NCI-H2171 (cell line): ENCODE measurements at places on chromosomes 1 and 21.

GRCh38 chr1:198756470-198756869 lies 117.6 kb downstream of the PTPRC start:
- no peak for DNase-seq

DNA sequence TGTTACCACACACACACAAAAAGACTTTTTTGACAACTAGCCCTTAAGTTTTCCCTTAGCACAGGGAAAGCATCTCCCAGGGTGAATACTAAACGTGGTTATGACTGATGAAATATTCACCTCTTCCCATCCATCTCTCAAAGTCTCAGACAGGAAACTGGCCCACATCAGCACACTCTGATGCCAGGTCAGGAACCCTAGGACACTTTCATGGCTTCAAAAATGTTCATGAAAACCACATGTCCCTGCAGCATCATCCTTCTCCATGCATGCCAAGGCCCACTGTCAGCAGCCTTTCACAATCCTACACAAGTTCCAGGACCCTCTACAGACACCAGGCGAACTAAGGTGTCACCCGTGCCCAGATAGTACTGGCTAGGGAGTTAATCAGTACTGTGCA lies 68.7 kb downstream of the DNTTIP2 start:
- DNase-seq = no peak

DNA sequence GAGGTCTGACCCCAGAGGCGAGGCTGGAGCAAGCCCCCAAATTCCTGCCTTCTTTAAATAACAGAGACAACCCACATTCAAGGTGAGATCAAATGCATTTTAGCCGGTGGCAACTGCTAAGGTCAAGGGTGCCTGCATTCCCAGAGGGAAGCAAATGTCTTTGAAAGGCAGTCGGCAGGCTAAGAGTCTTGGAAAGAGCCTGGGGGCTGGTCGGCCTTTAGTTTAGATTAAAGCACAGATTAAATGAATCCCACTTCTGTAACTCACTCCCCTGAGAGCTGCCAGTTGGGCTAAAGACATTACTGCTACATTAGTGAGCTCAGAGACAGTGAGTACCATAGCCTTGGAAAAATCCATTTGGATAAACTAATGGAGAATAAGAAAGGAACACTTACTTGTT lies 59.2 kb downstream of the HTR6 start:
- no peak for DNase-seq

DNA sequence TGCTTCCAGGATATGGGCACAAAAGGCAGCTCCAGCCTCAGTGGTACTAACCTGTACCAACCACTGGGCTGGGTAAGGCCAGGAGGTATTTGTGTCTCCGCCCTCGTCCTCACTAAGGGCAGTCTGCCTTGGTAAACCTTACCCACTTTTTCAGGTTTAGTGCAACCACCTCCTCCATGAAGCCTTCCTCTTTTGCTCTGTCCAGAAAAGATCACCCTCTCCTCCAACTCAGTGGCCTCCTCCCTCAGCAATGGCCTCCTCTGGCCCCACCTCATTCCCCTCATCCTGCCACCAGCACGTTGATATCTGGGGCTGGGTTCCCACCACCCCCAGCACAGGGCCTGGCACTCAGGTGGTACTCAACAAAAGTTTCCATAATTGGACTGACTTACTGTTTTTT lies 161.5 kb downstream of the GRIK3 start:
- no peak for DNase-seq

- DNase-seq = no peak
Observed at GRCh38 chr1:200445213-200445612, 35.4 kb upstream of the ZNF281 start.

DNA sequence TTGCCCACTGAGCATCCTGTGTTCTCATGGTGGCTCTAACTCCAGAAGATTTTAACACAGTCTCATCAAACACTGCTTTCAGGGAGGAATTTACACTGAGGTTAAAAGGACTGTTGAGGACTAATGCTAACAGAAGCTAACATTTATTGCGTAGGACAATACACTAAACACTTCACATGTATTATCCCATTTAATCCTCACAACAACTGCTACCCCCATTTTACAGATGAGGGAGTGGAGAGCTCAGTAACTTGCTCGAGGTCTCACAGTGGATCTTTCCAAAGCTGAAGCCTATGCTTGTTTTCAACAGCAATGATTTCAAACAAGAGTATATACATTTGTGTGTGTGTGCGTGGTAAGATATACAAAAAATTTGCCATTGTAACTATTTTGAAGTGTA lies 13.9 kb downstream of the ATF3 start:
- no peak for DNase-seq

DNA sequence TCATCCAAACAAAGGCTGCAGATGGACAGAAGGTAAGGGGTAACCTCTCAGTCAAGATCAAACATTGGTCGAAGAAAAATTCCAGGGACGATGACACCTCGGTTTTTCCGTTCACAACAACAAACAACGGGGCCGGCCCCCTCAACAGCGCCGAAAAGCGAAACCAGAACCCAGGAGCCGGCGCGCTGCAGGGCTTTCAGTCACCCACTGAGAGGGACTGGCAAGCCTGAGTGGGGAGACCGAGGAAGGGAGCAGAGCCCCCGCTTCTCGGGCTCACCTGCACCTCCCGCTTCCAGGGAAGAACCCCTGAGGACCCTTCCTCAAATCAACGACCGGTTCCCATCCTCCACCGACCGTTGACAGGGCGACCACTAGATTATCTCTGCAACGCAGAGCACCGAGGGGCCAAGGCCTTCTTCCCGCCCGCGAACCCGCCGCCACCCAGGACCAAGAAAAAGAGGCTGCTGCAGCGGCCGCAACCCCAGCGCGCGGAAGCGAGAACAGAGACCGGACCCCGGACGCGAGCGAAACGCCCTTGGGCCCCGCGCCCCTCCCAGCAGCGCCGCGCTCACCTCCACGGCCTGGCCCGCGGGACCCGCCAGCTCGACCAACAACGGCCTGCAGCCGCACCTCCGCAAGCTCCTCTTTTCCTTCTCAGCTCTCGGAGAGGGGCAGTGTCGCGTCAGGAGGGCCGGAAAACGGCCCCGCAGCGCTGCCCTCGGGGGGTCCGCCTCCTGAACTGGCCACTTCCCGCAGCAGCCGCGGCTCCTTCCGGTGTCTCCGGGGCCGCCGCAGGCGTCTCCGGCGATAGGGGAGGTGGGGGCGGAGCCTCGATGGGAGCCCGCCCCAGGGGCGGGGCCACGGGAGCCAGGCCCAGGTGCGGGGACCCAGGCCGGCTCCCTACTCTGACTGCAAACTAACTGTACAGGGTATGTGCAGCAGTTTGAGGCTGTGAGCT lies at the start of gene USP33:
Gene USP33, minus strand, starts transcription at position 782 of the 958 bp plus-strand sequence. CDS start 18,155 bp downstream, outside the sequence.
- DNase-seq = peak; percentile 80

DNA sequence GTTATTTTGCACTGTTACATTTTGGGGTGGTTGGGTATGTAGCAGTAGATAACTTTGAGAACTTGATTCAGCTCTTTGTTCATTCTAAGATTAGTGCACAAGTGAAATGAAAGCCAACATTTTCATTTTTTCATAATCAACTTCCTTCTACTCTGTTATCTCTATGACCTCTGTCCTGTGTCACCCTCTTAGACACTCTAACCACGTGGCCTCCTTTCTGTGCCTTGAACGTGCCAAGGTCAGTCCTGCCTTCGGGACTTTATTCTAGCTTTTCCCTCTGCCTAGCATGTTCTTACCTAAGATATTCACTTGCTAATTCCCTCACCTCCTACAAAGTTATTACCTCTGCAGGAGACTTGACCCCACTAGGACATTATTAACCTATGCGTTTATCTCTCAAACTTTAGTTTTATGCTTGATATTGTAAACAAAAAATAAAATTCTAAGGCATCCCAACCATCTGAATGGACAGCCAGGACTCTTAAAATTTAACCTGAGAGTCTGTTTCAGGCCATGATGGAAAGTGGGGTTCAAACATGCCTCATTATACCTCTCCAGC lies 19.2 kb upstream of the EDEM3 start:
- no peak for DNase-seq

- DNase-seq = no peak
Observed at GRCh38 chr1:153217212-153217611, at the start of gene PRR9. TSS of gene PRR9 (plus strand) at chr1:153217584. CDS start at chr1:153218145, 561 bp downstream.

- no peak for DNase-seq
Observed at GRCh38 chr1:207884266-207885029, 26.5 kb downstream of the CD34 start.

DNA sequence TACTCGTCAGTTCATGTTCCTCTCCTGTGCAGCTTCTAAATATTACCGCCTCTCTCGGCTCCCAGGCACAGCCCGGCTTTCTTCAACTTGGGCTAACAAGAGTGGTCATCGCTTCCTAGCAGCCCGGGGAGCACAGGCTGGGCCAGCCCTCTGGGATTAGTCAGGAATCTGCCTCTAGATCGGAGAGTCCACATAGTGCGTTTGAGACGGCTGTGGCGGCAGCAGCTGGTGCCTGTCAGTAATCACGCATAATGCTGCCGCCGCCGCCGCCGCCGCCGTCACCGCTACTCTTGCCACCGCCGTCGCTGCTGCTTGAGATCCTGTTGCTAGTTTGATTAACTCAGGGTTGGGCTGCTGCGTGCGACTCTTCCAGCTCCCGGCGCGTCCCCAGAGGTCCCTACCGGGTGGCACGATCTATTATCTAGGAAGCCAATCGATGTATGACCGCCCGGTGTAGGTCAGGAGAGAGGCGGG lies at the start of gene RXRG:
Gene RXRG, minus strand, starts transcription at position 230 of the 474 bp plus-strand sequence. CDS start 233 bp downstream, outside the sequence.
- peak; percentile 50 for DNase-seq

DNA sequence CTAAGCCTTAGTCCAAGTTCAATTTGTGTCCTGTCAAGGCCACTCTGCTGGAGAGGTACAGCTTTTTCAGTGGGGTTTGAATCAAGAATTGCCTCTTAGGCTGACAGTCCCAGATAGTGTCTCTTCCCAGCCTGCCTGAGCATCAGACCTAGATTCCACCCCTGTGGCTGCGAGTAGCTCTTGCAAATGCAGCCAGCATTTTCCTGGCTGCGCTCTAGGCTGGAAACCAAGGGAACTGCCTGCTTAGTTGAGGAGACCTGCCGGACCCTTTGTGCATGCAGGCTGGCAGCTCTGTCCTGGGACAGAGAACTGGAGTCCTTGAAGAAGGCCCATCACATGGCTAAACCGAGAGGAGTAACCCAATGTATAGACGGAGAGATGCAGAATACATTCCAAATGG lies 293.7 kb downstream of the PCP4 start:
- no peak for DNase-seq

DNA sequence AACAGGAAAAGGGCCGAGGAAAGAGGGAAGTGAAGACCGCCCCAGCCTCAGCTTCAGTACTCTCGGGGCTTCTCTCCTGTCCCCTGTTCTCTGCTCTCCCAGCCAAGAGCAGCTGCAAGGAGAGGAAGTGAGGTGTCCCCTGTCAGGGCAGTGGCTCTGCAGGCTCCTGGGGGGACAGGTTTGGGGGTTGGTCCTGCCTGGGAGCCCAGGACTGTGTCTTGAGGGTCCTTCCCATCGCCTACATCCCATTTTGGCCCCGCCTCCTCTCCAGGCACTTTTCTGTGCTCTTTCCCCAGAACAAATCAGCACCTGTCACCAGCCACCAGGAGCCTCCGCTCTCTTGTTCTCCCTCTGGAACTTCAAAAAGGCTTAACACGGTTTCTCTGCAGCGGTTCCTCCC lies 82.6 kb downstream of the VWA5B1 start:
- no peak for DNase-seq

- DNase-seq = no peak
Observed at GRCh38 chr1:166840309-166841274, 1.3 kb downstream of the POGK start.

DNA sequence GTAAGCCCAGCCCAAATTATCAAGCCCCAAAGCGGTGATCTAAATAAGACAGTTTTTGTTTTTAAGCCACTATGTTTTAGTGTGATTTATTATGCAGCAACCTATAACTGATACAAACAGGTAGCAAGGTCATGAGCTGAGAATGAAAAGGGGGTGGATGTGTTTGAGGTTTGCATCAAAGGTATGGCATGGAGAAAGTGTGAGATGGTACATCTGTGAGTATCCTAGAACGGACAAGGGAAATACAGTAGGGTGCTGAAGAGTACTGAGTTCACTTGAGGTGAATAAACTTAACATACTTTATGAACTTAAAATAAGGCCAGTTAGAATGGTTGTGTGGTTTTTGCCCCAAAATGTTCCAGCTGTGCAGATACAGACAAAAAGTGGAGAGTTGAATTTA lies 286.0 kb upstream of the B3GALT2 start:
- DNase-seq = no peak

DNA sequence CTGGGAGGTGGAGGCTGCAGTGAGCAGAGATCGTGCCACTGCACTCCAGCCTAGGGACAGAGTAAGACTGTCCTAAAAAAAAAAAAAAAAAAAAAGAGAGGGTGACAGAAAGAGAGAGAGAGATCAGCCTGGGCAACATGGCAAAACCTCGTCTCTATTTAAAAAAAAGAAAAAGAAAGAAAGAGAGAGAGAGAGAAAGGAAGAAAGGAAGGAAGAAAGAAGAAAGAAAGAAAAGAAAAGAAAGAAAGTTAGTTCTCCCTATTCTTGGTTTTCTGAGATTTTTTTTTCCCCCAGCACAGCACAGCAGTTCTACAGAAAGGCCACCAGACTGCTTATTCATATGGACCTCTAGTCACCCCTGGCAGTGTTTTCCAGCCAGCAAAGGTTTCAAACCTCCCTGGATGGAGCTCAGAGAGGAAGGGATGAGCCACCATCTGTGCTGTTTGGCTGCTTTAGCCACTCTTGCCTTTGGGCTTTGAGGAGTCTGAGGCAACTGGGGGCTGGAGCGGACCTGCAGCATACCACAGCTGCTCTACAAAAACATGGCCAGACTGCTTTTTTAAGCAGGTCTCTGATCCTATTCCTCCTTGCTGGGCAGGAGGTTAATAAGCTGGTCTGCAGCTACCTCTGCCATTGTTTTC lies 10.6 kb downstream of the S100A6 start:
- no peak for DNase-seq

- no peak for DNase-seq
Observed at GRCh38 chr1:47722101-47722500, 275.1 kb downstream of the TRABD2B start.

- DNase-seq = peak; percentile 82
Observed at GRCh38 chr1:83998498-83999315, at the start of gene TTLL7. TSS of gene TTLL7 (minus strand) at chr1:83999132. CDS start at chr1:83952211, 46,921 bp downstream.

- DNase-seq = no peak
Observed at GRCh38 chr1:12439073-12439472, 178.9 kb downstream of the DHRS3 start.

DNA sequence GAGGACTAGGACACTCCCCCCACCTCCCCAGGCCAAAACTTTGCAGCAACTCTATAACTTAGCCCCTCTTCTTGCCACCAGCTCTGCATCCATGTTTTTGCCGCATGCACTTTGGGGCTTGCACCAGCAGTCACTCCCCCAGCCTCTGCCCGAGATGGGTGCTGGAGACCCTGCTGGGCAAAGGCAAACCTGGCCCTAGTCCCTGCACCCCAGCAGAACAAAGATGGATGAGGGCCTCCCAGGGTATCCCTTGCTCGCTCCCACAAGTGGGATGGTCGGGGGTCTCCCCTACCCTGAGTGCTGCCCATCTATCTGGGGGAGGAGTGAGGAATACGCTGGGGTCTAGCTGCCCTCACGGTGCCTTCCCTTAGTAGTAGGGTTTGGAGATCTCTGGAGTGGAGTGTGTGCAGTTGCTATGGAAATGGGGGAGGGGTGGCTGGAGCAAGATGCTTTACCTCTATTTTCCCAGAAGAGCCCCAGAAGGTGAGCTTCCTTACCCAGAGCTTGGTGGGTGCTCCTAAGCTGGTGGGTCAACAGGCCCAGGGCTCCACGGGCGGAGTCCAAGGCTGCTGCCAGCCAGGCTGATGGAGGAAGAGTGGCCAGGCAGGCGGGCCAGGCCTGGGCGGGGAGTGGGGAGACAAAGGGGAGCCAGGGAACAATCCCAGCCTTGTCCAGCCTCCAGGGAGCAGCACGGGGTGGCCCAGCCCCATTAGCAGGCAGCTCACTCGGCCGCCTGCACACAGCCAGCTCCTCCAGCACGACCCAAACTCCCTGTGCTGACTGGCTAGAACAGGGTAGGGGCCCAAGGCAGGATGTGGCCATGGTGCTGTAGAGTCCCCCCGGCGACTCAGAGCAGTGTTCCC lies at the start of gene PAQR6:
Gene PAQR6, minus strand, starts transcription at position 597 of the 863 bp plus-strand sequence. CDS start 1,325 bp downstream, outside the sequence.
- no peak for DNase-seq

GRCh38 chr1:193729429-193729828 lies 543.0 kb upstream of the B3GALT2 start:
- no peak for DNase-seq
